GM23248 (cell line): ENCODE measurements at places on chromosomes 3 and 15. TPM values are rescaled to one million over a fixed set of nuclear protein-coding genes. Genes with fewer than 3 reads are reported as not detected.
A peak's percentile ranks its signal among the peaks of the same experiment; 100 is the strongest.

DNA sequence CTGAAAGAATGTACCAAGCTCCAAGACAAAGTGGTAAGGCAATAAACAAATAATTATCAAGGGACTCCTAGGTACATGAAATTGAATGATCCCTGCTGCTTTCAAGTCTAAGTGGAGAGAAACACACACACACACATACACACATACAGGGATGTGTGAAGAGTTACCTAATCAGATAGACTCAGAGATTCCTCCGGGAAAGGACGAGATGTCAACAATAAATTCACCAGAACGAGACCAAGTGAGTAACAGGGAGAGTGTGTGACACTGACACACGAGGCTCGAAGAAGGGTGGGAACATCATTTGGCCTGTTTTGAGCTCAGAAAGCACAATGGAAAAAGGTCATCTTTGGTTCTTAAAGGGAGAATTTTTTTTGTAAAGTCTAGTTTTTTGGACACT, 13.4 kb downstream of the LRIG1 start:
- DNase-seq = peak; percentile 71

ALAS1 gene
- total RNA-seq = 21.2 and 33.9 TPM in 2 replicates

GRCh38 chr15:68081869-68082505, 27.9 kb downstream of the PIAS1 start:
- no peak for DNase-seq

- DNase-seq = no peak
Measured at GRCh38 chr3:38210141-38210757, 44.9 kb downstream of the OXSR1 start.

TYRO3 gene
- total RNA-seq = 5.2 and 7.5 TPM in 2 replicates

GRCh38 chr3:43353923-43354670, 67.8 kb downstream of the SNRK start:
- no peak for DNase-seq

DNA sequence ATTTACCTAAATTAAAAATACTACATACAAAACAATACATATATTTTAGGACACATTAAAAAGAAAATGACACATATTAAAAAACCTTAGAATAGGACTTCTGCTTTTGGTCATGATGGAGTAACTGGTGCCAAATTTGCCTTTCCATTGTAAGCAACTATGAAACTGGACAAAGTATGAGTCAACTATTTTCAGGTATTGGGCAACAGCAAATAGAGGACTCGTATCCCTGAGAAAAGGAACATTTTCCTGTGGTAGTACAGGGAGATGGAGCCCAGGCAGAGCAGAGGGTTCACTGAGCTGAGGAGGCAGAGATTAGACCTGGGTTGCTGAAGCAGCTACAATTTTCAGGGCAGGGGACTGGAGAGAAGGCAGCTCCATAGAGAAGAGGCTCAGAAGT, 14.7 kb downstream of the CCR1 start:
- DNase-seq = peak; percentile 50

DNA sequence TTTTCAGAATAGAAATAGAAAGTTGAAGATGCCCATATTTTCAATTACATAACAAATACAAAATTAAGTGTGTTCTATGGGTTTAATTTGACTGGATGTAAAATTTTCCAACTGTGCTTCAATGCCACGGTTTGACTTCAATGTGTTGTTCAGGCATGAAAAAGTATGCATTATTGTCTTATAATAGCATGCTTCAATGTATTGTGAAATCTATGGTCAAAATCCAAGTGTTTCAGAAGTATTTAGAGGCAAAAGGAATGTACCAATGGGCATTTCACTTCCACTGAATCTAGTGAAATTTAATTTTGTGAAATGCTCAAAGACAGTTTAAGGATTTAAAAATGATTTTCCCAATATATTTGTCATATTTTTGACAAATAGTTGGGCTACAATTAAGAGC, 16.0 kb downstream of the NEK10 start:
- peak; percentile 48 for DNase-seq

- DNase-seq = no peak
Measured at GRCh38 chr15:80554560-80554959, 140.6 kb upstream of the ABHD17C start.

ZBBX gene
- total RNA-seq = not detected in 2 replicates

DNA sequence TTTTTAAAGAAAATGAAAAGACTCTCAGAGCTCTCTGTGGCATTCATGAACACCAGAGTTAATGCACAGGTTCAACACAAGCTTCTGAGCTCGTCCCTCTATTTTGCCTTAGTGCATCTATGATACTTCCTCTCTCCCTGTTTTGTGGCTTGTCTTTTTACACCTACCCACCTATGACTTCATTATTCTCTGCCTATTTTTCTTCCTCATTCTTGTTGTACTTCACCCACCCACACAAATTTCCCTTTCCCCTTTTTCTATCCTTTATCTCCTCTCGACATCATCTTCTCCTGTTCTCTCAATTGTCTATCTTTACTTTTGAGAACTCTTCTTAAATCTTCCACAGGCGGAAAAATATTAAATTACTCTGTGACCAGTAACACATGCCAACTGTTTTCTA, 48.6 kb downstream of the OR5H15 start:
- DNase-seq = no peak

MYL3 gene
- not detected in 2 replicates for total RNA-seq

DNA sequence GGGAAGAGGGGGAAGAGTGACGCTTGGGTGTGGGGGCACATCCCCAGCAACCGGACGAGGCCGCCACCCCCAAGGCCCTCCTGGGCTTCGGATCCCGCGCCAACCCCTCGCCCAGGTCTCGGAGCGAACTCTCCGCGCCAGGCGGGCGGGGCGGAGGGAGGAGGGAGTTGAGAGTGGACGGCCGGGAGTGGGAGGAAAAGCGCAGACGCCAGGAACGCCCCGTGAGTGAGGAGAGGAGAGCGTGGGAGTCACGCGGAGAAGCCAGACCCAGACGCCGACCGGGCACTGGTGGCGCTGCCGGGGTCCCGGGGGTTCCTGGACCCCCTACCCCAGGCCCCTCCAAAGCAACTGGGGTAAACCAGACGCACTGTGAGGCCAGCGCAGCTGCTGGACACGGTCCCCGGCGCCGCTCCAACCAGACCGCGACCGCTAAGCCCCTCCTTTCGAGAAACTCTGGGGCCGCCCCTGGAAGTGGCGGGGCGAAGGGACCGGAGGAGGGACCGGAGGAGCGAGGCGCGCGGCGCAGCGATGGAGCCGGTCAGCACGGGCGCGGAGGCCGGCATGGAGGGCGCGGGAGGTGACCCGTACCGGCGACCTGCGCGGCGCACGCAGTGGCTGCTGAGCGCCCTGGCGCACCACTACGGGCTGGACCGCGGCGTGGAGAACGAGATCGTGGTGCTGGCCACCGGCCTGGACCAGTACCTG, at the start of gene EFCC1:
TSS of gene EFCC1 (plus strand) at position 204 of the 705 bp plus-strand sequence. CDS start at position 529, 325 bp downstream.
- DNase-seq = peak; percentile 53

TRPC1 gene
- 17.1 and 20.4 TPM in 2 replicates for total RNA-seq

DNA sequence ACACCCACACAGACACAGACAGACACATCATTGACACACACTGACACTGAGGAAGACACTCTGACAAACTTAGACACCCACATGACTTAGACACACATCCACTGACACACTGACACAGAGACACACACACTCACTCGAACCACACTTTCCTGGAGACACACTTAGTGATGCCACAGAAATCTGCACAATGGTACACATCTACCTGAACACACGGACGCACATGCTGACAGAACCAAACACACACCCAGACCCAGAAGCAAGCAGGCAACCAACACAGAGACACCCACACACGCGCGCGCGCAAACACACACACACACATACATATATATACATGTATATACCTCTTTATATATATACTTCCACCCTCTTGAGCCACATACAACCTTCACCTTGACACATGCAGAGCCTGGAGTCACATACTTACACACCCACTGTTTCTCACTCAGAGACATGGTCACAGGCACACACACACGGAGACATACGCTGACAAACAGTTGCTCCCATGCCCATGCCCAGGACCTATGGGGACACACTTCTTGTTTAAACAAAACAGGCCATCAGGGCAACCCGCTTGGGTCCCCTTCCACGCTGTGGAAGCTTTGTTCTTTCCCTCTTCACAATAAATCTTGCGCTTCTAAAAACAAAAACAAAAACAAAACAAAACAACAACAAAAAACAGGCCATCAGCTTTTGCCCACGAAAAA, 913 bp upstream of the SCN5A start:
- DNase-seq = peak; percentile 5
